ENCODE measurements at places on chromosomes 7 and 10. TPM values are rescaled to one million over a fixed set of nuclear protein-coding genes. Genes with fewer than 3 reads are reported as not detected.

The MLXIPL gene
- not detected for total RNA-seq

The NRCAM gene
- total RNA-seq: 112 TPM

The SPDYE11 gene
- total RNA-seq: not detected

The INTS1 gene
- 15.8 TPM for total RNA-seq

The HOXA9 gene
- not detected for total RNA-seq

The CNNM1 gene
- total RNA-seq: 3.1 TPM

The AASS gene
- 19.3 TPM for total RNA-seq

The CACNA2D1 gene
- total RNA-seq: 149 TPM

Measured in occipital lobe (tissue), 3 donors.